ENCODE measurements at places on chromosomes 3 and 15.

DNA sequence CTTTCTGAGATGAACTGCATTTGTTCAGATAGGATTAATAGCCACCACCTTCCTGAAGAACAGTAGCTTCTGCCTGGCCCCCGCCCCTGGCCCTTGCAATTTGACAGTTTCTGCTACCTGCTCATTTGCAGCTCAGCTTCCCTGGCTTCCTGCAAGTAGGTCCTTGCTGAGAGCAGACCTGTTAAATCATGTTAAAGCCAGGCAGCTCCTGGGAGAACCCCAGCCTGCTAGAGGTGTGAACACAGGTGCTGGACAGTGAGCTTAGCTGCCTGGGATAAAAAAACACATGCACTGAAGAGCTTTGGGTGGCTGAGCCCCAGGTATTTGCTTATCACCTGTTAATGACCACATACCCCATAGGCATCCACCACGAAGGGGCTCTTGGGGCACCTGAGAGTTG lies 143.4 kb downstream of the PTPRG start:
- DNase-seq: no peak

- DNase-seq: no peak
Observed at GRCh38 chr3:12073106-12073505, 68.9 kb downstream of the SYN2 start.

DNA sequence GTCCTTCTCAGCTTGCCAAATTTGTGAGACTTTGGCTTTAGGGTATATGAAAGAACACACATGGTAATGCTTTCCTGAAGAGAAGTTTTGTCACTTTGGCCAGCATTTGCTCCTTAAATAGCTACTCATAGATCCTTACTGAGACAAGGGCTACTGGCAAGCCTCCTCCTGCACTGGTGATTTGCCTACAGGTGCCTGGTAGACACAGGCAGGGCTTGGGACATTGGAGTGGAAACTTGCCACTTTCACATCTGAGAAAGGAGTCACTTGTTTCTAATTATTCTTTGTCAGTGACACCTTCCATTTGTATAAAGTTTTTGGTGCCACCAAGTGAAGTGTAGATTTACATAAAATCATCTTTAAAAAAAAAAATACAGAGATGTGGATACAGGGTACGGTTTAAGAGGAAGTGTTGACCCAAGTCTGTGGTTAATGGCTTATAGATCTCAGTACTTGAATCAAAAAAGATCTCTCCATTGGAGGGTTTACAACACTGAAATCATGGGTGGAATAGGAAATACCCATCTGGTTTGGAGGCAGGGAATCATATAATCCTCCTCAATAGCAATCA lies 132.8 kb upstream of the GADL1 start:
- DNase-seq: no peak

GRCh38 chr3:33419948-33420347 lies 20.3 kb downstream of the UBP1 start:
- no peak for DNase-seq

DNA sequence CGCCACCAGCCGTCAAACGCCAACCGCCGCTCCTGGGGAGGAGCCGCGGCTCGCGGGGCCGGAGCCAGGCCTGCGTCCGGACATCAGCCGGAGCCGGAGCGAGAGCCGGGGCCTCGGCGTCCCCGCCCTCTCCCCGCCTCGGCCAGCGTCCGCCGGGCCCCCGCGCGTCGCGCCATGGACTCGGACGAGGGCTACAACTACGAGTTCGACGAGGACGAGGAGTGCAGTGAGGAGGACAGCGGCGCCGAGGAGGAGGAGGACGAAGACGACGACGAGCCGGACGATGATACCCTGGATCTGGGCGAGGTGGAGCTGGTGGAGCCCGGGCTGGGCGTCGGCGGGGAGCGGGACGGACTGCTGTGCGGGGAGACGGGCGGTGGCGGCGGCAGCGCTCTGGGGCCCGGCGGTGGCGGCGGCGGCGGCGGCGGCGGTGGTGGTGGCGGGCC lies 359 bp downstream of the ARIH1 start:
- DNase-seq: peak; percentile 7

DNA sequence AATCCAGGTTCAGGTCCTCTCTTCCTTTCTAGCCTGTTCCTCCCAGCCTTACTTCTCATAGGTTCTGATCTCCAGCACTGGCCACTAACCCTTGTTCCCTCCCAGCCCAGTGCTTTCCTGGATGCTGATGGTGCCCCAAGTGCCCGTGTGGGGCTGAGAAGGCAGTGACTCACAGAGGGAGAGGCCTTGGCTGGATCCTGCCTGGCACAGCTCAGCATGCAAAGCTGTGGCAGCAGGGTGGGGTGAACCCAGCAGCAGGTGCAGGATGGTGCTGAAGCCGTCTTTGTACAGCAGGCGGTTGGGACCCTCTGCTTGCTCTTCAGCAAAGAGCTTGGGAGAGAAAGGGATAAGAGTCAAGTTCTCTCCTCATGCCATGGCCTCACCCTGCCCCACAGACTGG lies 7.6 kb downstream of the LPCAT4 start:
- DNase-seq: no peak
